ENCODE measurements at places on chromosomes 3 and 15.

- no peak for DNase-seq
Observed at GRCh38 chr15:73936181-73936580, 9.9 kb downstream of the LOXL1 start.

- no peak for DNase-seq
Observed at GRCh38 chr3:111662907-111663306, 67.8 kb upstream of the ZBED2 start.

GRCh38 chr15:40306371-40306770 is 1.4 kb downstream of the PLCB2 start:
- DNase-seq: no peak

- DNase-seq: peak; percentile 32
Observed at GRCh38 chr15:67884514-67885174, 44.8 kb upstream of the RNU6-1 start.

DNA sequence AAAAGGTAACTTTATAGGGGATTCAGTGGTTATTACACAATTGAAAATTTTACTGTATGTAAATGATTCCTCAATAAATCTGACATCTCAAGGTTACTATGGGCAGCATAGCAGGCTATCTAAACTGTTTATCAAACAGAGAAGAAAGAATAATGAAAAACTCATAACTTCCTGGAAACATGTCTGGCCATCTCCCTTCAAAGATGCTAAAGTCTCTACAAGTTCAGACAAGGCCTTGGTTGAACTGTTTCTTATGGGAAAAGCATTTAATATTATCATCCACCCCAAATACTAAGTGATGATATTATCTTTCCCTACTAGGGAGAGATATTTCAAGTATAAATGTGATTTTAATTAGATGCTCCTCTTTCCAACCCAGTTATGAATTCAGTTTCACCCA is 114.9 kb downstream of the ARRDC4 start:
- no peak for DNase-seq

- DNase-seq: no peak
Observed at GRCh38 chr3:147370349-147370748, 36.0 kb downstream of the ZIC4 start.

GRCh38 chr3:78426454-78426853 is 1341.3 kb downstream of the ROBO1 start:
- no peak for DNase-seq

DNA sequence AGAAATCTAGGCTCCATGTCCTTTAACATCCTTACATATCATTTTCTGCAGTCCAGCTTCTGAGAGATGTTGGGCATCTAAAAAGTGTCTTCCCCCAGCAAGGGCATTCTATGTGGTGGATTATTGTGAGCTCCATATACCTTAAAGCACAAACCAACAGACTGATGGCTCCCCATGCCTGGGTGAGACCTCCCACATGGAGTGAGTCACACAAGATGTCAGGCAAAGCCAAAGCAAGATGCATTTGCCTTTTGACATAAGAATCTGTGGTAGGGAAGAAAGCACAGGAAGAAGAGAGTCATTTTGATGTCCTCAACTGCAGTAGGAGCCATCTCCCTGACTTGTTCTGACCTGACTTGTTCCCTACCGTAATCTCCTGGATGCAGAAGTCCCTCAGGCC is 238.7 kb upstream of the EIF1B start:
- no peak for DNase-seq

DNA sequence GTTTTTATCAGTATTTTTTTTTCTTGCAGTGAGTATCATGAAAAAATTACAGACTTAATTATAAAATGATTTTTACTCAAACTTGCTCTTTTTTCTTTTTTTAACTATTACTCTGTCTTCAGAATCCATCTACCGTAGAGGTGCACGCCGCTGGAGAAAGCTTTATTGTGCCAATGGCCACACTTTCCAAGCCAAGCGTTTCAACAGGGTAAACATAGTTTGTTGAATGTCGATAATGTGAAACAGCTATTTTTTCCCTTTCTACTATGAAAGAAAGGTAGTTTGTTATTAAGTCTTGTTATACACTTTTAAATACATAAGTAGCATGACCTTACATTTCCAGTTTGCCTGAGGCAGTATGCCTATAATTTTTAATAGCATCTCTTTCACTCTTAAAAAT is 45.6 kb downstream of the PRKCI start:
- DNase-seq: no peak

- no peak for DNase-seq
Observed at GRCh38 chr15:41286665-41287333, 45.6 kb downstream of the OIP5 start.

DNA sequence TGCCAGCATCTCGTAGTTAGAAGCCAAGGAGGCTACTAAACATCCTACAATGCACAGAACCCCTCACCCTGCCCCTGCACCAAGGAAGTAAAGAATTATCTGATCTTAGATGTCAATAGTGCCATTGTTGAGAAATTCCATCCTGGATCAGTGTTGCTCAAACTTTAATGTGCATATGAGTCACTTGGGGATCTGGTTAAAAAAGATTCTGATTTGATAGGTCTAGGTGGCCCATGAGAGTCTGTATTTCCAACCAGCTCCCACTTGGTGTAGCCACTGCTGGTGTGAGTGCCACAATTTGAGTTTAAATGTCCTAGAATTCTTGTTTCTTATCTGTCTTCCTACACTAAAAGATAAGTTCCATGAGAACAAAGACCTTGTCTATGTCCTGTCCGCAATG is 43.7 kb downstream of the TMEM45A start:
- no peak for DNase-seq

DNA sequence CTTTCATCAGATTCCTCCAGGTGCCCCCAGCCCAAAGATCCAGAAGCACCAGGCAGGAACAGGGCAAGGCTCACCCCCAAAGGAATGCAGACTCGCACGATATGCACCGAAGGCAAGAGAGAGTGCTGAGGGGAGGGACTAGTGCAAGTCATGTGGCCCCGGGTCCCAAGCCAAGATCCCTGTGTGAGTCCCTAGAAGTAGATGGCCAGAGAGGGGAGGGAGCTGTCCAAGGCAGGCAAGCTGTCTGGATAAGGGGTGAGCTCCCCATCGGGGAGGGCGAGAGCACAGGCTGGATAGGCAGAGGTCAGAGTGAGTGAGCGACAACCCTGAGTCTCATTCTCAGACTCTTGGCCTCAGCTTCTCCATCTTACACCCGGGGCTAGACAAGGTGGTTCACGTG is 171.5 kb upstream of the LINGO1 start:
- no peak for DNase-seq

GRCh38 chr3:52671676-52672075 is 14.0 kb downstream of the PBRM1 start:
- no peak for DNase-seq

GRCh38 chr3:151289445-151289844 is 11.1 kb upstream of the P2RY14 start:
- DNase-seq: no peak

- DNase-seq: no peak
Observed at GRCh38 chr15:65275104-65275727, 11.5 kb downstream of the PARP16 start.

- DNase-seq: no peak
Observed at GRCh38 chr15:80151148-80151547, 1.7 kb upstream of the FAH start.

DNA sequence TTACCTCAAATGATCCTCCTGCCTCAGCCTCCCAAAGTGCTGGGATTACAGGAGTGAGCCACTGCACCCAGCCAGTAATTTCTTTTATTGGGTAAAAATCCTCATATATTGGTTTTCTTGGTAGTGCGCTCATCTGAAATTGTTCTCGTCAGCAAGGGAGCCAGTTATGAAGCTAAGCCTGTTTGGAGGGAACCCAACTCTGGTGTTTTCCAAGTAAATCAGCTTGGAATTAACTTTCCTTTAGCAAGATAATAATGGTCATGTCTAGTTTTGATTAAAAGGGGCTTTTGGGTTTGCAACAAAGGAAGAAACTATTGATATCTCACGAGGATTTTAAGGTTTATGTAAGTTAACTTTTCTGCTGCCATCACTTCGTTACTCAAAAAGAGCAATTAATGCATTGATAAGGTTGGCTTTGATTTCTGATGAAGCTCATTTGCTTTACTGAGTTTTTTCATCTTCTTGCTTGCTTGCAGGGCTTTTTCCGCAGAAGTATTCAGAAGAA is 72.7 kb downstream of the RARB start:
- DNase-seq: no peak

DNA sequence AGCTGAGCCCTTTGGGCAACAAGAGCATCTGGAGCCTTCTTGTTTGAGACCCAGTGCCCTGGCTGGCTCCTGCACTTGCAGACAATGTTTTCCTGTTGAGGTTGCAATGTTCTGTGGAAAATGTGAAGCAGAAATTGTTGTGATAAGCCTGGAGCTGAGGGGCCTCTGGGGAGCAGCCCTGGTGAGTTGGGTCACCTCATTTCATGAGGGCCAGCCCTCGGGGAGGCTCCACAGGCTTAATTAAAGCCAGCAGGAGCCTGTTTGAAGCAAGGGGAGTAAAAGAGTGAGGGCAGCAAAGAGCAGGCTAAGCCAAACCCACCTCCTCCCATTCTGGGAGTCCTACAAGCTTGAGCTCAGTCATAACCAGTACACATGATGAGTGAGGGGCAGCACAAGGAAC is 154.3 kb downstream of the ALDH1A2 start:
- no peak for DNase-seq

GRCh38 chr15:89125088-89125826 is 37.0 kb downstream of the ABHD2 start:
- no peak for DNase-seq

GRCh38 chr3:13072600-13073325 is 466 bp downstream of the IQSEC1 start:
- DNase-seq: no peak

DNA sequence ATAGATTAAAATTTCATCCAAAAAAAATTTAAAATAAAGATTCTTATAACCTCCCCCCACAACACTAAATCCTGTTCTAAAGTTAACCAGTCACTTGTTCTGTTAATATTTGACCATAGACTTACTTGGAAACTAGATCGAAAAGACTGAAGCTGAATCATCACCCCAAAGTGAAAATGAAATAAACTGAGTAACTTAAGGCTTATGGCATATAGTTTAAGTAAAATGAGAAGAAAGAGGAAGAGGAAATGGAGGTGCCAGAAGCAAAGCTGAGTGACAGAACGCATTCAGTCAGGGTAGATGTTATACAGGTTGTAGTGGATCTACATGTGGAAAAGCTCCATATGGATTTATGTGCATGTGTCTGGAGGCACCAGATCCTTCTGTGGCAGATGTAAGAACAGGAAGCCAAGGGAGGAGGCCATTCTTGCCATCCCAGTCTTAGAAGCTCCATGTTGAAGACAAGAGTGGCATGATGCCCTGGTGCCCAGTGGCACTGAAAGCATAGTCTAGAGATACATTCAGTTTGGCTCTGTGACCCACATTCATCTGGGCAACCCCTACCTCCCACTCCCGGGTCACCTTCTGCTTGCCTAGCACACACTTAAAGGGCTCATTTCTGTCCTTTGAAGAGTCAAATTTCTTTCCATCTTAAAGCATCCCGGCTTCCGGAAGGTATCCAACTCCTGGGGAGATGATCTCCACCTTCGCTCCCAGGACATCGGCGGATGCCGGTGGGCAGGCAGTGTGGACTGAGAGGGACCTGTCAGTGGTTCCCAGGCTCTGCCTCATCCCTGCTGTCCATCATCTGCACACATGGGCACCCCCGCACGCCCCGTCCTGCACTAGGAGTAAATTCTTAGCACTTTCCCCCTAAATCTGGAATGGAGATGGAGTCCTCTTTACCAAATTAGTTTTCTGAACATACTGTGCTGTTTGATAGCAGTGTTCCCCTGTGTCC is 90.8 kb downstream of the NEO1 start:
- no peak for DNase-seq

DNA sequence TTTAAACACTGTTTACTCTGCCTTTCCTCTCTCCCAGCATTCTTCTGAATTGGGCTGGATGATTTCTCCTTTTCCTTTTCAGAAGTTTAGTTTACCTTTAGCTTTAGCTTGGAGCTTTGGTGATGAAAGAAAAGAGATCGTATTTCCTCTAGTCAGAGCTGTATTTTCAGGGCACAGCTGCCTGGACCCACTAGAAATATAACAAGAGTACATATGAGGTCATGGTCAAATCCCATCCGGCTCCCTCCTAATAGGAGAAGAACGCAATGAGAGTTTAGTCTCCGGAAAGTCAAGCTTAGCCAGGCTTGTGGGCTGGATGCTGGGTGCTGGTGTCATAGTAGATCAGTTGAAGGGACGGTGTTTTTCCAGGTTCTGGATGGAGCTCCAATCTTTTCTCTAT is 177.1 kb upstream of the PFN2 start:
- DNase-seq: no peak

DNA sequence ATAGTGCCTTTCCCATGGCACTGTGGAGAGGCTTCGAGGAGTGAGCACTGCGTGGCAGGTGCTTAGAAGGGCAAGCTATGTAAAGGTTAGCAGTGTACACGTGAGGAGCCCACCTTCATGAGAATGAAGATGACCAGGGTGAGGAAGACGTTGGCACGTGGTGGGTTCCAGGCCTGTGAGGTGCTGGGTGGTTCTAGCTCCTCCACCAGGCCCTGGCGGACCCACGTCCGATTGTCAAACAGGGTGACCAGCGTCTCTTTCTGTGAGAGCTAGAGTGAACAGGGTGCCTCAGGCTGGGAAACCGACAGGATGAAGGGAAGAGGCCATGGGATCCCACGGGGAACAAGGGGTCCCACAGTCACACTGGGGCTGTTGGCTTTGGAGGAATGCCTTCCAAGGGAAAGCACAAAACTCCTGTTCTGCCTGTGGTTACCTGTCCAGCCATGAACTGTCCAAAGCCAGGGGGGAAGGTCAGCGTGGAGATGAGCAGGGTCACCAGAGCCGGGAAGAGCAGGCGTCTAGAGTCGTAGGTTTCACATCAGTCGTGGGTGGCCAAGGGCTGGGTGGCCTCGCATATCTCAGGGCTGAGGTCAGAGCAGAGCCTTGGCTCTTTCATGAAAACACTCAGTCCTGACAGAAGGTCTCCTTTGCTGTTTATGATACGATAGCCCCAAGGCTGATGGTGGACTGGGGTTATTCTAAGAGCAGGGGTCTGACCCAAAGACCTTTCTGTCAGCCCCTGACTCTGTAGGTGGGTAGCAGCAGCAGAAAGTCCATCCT is 6.0 kb downstream of the CLCN2 start:
- no peak for DNase-seq

- DNase-seq: no peak
Observed at GRCh38 chr3:119294696-119295671, 801 bp downstream of the ARHGAP31 start.

GRCh38 chr15:67186226-67186649 is 68.2 kb downstream of the AAGAB start:
- no peak for DNase-seq

- no peak for DNase-seq
Observed at GRCh38 chr3:143158014-143158988, 38.7 kb downstream of the CHST2 start.

DNA sequence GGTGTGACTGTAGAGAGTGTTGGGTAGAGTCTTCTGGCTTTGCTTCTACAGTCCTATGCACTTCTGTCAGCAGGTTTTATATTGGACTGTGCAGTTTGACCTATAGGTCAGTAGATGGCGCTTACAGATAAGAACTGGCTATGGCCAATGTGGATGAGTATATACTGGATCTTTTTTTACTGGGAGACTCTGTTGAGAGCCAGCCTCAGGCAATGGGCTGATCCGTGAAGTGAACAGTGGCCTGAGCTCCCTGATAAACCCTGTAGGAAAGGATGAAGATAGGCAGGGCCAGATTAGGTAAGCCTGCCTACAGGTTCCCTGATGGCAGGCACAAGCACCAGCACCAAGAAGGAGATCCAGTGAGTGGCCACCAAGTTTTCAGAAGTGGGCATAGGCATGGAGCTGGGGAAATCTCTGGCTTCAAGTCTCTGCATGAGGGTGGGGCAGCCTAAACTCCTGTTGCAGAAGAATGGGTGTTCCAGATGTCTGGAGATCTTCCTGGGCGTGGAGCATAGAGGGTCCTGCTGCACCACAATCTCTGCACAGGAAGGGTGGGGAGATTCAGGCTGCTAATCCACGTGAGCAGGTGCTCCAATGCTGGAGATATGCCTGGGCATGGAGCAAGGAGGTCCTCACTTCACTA is 326.0 kb upstream of the SGO1 start:
- no peak for DNase-seq
